NCI-H510A treated with DMSO at 0.1 percent for 48 hours (cell line): ENCODE measurements at places on chromosomes 7 and 10.

DNA sequence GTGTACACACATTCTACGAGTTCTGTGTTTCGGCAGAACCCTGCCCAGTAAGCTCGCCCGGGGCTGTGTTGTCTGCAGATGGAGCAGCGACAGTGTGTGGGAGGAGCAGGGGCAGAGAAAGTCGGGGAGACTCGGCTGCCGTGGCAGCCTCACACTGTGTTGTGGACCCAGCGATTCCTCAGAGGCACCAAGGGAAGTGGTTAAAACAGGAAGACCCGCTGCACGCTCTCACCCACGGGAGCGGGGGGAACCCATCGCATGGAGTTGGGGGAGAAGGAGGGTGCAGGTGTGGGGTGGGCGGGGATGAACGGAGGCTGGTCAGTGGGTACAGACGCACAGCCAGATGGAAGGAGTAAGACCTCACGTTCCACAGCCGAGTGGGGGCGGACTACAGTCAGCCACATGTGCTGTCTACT is 250.2 kb downstream of the ELFN1 start:
- DNase-seq: no peak

DNA sequence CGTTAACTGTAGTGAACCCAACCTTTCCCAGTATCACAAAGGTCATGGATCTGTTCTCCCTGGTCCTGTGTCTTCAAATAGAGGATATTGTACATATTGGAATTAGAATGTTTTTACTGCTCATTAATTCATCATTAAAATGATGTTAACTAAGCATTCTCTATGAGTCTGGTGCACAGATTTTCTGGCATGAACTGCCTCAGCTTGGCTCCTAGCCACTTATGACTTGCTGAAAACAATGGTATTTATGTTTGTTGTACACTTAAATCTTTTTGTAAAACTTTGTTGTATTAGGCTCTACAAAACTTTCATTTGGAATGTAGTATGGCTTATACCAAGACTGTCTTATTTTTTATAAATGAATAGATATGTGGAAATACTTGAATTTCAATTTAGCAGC is 329.4 kb downstream of the TFEC start:
- no peak for DNase-seq

GRCh38 chr7:116086547-116087045 is 56.0 kb upstream of the TFEC start:
- DNase-seq: no peak

DNA sequence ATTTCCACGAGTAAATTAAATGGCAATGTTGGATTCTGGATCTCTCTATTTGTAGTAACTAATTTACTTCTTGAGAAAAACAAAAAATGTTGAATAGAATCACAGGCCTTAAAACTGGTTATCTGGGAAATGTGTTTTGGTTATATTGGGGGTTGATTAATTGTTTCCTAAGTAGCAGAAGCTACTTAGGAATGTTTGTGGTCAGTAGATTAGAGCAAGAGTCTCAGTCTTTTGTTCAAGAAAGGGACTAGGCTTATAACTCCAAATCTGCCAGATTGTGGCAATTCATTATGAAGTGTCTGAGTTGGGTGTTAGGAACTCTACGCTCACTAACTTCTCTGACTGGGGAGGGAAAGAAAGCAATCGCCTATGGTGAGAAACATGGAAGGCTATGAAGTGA is 244.3 kb upstream of the PHYHIPL start:
- no peak for DNase-seq

- no peak for DNase-seq
These were observed 1202.7 kb downstream of the SORCS3 start for GRCh38 chr10:105843786-105844185.

DNA sequence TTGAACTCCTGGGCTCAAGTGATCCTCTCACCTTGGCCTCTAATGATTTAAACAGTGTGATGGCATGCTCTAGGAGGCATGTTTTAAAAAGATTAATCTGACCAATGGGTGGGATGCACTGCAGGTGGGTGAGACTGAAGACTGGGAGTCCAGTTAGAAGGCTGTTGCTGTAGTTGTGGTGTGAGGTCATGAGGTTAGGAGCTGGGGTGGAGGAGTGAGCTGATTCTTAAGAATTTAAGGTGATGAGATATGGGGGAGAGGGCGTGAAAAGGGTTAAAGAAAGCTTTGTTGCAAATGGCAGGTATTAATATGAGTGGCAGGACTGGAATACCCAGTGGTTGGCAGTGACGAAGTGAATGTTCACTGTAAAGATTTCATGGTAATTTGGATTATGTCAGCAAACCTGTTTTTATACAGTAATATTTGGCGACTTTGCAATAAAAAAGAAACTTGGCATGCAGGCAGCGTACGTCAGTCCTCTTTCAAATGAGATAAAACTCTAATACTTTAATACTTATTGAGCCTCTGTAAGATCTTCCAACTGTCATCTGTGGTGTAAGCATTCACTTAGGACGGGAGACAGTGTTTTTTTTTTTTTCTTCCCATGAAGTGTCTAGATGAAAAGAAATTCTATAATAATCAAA is 72.8 kb upstream of the MTPN start:
- no peak for DNase-seq

DNA sequence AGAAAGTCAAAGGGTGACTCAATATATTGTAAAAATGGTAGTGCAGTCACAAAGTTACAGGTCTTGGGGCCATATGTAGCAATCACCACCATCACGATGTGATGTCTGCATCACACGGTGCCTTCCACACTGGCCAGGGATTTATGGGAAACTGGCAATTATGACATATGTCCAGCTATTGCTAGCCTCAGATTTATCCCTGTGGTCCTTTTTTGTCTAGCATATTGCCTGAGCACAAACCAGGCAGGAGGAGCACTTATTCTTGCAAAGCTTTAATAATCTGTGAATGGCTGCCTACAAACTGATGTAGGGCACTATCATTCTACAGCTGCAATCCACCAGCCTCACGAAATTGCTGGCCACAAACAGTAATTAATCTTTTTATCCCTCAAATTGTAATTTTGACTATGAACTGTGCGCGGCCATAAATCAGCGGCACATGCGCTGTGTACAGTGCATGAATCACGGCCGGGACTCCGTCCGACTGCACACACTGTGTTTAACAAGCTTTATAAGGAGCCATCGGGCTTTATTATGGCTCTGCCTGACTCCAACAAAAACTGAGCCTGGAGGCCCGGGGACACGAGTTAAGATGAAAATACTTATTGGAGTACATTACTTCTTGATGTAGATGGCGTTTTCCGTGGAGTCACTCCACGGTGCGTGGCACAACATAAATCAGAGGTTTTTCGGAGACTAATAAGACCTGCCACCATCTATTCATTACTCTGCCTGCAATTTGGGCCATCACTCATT is 115.2 kb downstream of the EBF3 start:
- DNase-seq: no peak

- DNase-seq: no peak
These were observed 9.3 kb downstream of the KNDC1 start for GRCh38 chr10:133169173-133169947.

GRCh38 chr10:6729861-6730344 is 149.8 kb upstream of the PRKCQ start:
- no peak for DNase-seq

DNA sequence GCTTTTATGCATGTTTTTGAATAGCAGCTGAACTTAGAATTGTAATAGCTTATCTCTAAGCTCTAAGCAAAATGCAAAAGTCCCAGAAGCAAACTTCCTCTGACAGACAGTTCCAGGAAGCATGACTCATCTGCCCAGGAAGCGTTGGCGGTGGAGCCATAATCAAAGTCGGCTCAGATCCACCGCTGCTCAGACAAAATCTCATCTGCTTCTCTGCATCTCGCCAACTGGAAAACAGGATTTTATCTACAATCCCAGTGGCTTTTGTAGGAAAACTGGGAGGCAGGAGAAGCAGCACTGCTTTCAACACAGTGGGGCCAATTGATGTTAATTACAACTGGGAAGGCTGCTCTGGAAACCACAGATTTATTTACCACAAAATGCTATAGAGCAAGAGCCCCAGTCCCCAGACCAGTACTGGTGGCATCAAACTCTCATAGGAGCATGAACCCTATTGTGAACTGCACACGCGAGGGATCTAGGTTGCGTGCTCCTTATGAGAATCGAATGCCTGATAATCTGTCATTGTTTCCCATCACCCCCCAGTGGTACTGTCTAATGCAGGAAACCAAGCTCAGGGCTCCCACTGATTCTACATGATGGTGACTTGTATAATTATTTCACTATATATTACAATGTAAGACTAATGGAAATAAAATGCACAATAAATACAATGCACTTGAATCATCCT is 99.9 kb downstream of the CUBN start:
- no peak for DNase-seq

- no peak for DNase-seq
These were observed 775.5 kb downstream of the LRMDA start for GRCh38 chr10:76206797-76207352.
